Endothelial cell of umbilical vein (primary cell): ENCODE measurements at places on chromosomes 2 and 18. TPM values are rescaled to one million over a fixed set of nuclear protein-coding genes. Genes with fewer than 3 reads are reported as not detected.

Gene KRTCAP3
- total RNA-seq: 4.0 and 4.6 TPM in 2 replicates

Gene GTF3C2
- total RNA-seq: 57.4 and 63.2 TPM in 2 replicates

Gene STON1
- 12.0 and 12.1 TPM in 2 replicates for total RNA-seq

Gene ASPRV1
- total RNA-seq: 0.15 and 0.48 TPM in 2 replicates

Gene ANKRD62
- not detected in 2 replicates for total RNA-seq

Gene HTRA2
- 32.6 and 34.3 TPM in 2 replicates for total RNA-seq

Gene CCDC148
- total RNA-seq: 0.69 TPM in 1 of 2 replicates, not detected in the other

Gene ANKRD29
- total RNA-seq: 1.2 and 2.6 TPM in 2 replicates

Gene HSBP1L1
- total RNA-seq: 3.7 and 5.2 TPM in 2 replicates

Gene SCTR
- not detected in 2 replicates for total RNA-seq

Gene PDCD1
- not detected in 2 replicates for total RNA-seq

Gene KANSL3
- total RNA-seq: 36.9 and 37.4 TPM in 2 replicates

Gene SPC25
- 20.5 and 24.2 TPM in 2 replicates for total RNA-seq

Gene HRH4
- not detected in 2 replicates for total RNA-seq

Gene RAB27B
- total RNA-seq: 0.09 TPM in 1 of 2 replicates, not detected in the other

Gene RAX
- not detected in 2 replicates for total RNA-seq

Gene EFHD1
- not detected in 2 replicates for total RNA-seq

Gene PRKAG3
- total RNA-seq: not detected in 2 replicates

Gene C1QL2
- total RNA-seq: not detected in 2 replicates

Gene GAREM2
- total RNA-seq: 3.1 and 4.5 TPM in 2 replicates

Gene PROKR1
- not detected in 2 replicates for total RNA-seq

Gene NEUROD1
- total RNA-seq: not detected in 2 replicates

Gene HAAO
- 0.60 and 0.82 TPM in 2 replicates for total RNA-seq

Gene SCN7A
- total RNA-seq: not detected in 2 replicates

Gene PUS10
- 6.5 and 10.3 TPM in 2 replicates for total RNA-seq

Gene FSHR
- total RNA-seq: not detected in 2 replicates
